ENCODE measurements at places on chromosomes 13 and 19.

GRCh38 chr13:75797719-75798118, 161.6 kb downstream of the LMO7 start:
- no peak for DNase-seq

DNA sequence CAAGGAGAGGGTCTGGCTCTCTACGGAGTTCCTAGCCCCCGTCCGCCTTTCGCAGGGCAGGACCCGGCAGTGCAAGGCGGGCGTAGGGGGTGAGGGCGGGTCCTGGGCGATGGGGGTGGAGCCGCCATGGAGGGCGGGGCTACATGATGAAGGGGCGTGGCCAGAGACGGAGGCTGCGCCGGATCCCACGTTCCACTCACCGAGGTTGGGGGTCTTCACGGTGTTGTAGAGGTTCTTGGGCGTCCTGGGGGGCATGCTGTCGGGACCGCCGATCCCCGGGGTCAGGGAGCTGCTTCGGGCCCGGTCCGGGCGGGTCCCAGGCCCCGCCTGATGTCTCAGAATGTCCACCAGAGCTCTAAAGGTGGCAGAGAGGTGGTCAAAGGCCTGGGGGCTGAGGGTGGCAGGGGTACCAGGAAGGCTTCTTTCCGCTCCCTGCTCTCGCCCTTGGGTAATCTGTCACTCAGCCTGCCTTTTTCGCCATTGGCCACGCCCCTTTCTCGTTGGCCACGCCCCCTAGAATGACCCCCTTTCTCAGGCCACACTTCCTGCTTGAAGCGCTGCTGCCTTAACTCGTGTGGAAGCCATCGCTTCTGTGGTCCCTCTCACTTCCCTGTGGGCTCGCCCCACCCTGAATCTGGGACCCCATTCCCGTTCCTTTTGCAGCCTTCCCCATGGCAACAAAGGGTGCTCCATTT, 2.5 kb downstream of the SHISA7 start:
- DNase-seq = no peak

DNA sequence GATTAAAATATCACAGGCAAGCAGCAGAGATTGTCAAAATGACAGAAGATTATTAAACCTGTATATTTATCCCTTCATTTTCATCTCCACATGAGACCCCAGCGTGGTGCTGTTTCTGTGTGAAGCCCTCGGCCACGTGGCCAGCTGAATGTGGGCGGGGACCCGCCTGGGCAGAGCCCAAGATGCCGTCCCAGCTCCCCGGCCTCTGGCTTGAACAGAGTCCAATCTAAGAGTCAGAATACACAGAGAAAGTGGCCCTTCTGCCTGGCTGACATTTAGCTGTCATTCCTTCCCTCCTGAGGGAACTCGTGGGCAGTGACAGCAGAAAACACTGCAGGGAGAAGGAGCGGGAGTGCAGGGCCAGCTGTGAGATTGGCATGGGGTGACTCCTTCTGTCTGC, 34.9 kb upstream of the UQCRFS1 start:
- DNase-seq = no peak

DNA sequence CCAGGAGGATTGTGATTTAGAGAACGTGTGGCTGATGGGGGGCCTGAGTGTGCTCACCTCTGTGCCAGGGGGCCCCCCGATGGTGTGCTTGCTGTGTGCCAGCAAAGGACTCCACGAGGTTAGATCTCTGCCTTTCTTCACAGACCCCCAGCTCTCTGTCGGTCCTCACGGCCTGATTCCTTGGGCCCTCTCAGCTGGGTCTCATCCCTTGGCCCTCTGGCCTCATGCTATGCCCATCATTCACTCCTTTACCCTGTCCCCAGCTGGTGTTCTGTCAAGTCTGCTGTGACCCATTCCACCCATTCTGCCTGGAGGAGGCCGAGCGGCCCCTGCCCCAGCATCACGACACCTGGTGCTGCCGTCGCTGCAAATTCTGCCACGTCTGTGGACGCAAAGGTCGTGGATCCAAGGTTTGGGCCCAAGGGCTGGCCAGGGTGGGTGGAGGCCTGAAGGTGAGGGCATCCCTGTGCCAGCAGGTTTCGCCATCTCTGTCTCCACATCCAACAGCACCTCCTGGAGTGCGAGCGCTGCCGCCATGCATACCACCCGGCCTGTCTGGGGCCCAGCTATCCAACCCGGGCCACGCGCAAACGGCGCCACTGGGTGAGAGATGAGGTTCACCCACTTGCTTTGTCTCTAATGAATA, 7.5 kb downstream of the KMT2B start:
- no peak for DNase-seq

DNA sequence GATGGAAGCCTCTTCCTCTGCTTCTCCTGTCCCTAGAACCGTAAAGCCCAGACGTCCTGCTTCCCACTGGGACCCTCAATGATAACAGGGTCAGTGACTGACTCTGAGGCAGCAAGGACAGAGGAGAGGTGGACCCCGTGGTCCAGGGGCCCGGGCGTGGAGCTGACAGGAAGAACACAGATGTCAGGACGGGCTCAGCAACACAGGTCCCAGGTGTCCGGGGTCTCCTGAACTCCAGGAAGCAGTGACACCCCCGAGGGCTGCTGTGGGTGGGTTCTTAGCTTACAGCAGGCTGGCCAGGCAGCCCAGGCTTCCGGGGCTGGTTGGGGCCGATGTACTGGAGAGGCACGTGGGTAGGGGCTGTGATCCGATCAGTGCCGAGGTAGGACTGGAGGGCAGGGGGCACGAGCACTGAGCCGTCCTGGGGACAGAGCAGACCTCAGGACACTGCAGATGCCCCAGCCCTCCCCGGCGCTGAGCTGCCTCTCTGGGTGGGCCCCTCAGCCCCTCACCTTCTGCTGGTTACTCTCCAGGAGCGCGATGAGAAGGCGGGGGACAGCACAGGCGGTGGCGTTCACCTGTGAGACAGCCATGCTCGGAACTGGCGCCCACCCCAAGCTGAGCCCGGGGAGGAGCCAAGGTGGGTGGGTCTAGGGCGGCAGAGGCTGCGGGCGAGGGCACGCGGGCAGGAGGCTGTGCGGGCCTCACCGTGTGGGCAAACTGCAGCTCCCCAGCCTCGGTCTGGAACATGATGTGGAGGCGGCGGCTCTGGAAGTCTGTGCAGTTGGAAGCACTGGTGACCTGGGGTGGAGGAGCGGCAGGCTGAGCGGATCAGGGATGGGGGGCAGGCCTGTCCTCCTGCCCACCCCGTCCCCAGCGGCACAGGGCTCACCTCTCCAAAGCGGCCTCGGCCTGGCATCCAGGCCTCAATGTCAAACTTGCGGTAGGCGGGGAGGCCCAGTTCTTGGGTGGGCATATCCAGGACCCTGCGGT, 3.6 kb upstream of the CCER2 start:
- DNase-seq = no peak

- DNase-seq = no peak
These were observed 296.3 kb downstream of the NALCN start for GRCh38 chr13:101120007-101120406.

DNA sequence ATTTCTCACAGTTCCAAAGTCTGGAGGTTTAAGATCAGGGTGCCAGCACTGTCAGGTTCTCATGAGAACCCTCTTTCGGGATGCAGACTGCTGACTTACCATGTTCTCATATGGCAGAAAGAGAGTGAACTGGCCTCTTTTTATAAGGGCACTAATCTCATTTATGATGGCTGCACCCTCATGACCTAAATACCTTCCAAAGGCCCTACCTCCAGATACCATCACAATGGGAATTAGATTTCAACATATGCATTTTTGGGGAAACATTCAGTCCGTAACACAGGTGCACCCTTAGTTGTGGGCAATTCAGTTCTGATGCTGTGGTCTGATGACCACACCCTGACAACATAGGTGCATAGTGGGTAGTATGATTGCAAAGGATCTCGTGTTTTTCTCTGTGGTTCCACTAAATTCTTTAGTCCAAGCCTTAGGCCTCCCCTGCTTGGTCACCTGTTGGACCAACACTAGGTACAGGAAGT, 33.3 kb downstream of the GARRE1 start:
- no peak for DNase-seq

- peak; percentile 44 for DNase-seq
These were observed 37.7 kb upstream of the MCF2L start for GRCh38 chr13:112931028-112931934.

- no peak for DNase-seq
These were observed 57.9 kb downstream of the KDM4B start for GRCh38 chr19:5026706-5027273.

DNA sequence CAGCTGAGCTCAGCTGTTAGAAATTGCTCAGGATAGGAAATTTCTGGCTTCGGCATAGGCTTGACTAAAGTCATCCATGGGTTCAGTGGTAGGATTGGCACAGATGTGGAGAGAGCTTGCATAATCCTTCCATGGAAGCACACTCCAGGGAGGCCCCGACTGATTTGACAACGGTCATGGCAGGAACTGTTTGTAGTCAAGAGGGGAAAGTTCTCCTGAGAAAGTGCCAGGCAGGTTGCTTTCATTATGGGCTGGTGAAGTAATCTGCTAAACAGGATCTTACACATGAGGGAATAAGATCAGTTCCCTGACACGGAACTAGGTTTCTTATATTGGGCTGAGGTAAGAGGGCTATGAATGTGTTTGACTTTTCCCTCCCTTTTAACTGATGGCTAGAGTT, 120.1 kb downstream of the RGCC start:
- no peak for DNase-seq

DNA sequence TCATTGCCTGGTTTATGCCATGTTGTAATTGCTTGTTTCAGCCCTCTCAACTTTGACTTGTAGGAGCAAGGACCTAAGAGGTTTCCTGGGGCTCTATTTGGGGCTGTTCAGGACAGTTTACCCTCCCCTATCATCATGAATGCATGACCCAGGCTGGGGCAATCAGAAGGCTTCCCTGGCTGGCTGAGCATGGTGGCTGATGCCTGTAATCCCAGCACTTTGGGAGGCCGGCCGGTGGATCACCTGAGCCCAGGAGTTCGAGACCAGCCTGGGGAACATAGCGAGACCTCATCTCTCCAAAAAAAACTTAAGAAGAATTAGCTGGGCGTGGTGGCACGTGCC, 6.1 kb upstream of the LSM4 start:
- DNase-seq = no peak

DNA sequence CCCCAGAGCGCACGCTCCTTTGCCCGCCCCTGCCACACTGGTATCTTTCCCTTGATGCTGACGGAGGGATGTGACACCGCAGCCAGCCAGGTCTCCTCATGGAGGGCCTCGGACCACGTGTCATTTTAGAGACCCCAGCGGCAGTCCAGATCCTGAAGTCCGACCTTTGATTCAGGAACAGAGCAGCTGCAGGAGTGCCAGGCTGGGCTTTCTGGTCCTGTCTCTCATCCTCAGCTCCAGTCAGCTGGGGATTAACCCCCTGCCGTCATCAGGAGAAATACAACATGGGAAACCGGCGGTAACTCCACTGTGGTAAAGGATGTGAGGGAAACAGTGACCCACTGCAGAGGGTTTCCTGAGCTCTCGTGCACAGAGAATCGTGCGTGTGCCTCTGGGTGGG, 140.6 kb downstream of the SIPA1L3 start:
- DNase-seq = no peak

GRCh38 chr19:28168557-28168956, 1044.4 kb downstream of the UQCRFS1 start:
- no peak for DNase-seq
